GM19239 (cell line): ENCODE measurements at places on chromosomes 3 and 15.
A peak's percentile ranks its signal among the peaks of the same experiment; 100 is the strongest.

DNA sequence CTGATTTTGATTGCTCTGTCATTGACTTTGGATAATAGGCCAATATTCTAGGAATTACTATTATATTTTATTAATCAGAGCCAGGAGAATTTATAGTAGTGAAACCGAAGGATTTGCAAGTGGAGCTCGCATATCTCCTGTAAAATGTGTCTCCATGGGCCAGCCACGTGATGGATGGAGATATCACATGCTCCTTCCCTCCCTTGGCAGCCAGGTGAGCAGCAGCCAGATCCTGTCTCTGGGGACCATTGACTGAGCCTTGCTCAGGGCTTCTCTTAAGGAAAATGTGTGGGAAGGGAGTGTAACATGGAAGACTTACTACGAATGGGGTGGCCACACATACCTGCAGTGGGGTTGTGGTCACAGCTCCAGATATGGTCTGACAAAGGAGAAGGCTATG lies 144.7 kb upstream of the RGMA start:
- DNase-seq = no peak

DNA sequence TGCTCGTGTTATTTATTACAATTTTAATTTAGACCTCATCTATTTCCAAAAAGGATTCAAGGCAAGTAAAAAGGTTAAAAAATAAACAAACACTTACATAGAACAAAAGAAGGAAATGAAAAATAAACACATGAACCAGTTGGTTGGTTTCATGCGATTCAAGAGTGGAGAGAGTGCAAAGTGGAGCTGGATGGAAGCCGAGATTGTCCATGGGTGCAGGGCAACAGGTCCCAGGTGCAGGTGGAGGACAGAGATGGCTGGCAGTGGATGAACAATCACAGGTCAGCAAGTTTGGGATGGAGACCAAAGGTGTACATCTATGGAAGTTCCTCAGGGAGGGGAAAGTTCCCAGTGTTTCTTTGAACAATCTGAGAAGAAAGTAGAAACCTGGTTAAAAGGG lies 11.6 kb upstream of the SEMA5B start:
- DNase-seq = no peak

GRCh38 chr3:136586580-136586979 lies 165.6 kb downstream of the STAG1 start:
- DNase-seq = no peak

- DNase-seq = no peak
These were observed 3.6 kb downstream of the POU1F1 start for GRCh38 chr3:87272718-87273341.

DNA sequence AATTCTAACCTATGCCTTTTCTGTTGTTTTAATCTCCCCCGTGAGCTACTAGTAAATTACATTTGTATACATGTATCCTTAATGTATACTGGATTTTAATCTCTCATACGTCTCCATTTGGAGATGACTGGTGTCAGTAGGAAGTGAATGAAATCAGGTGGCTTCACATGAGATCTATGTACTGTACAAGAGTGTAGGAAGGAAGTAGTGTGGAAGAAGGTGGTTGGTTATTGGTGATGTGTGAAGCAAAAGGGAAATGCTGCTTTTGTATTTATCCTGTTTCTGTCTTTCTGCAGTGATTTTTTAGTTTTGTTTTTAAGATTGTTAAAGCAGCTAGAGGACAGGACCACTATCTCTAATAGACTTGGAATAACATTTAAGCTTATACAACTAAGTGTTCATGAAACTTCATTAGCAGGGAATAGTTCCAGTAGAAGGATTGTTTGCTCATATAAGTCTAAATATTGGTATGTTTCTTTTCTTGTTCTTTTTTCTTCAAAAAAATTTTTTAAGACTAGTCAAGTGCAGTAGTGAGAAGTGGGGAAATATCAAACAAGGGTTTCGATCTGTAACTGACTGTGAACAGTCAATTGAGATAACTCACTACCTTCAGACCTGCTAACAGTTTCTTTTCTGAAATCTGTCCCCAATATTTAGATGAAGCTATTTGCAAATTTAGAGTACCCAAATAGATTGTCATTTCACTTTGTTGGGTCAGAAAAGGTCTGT lies 15.3 kb downstream of the SNX1 start:
- DNase-seq = peak; percentile 25

DNA sequence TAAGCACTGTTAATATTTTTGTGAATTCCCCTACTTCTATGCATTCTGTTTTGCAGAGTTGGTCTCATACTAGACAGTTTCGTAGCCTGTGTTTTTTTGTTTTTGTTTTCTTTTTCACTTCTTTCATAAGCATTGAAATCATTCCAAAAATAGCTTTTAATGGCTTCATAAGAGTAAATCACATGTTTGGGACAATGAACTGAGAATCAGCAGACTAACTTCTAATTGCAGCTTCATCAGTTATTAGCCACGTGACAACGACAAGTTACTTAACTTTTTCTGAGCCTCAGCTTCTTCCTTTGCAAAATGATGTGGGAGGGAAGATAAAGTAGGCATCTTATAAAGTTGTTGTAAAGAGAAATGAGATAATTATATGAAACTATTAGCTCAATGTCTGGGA lies 124.8 kb downstream of the LIPC start:
- DNase-seq = no peak

DNA sequence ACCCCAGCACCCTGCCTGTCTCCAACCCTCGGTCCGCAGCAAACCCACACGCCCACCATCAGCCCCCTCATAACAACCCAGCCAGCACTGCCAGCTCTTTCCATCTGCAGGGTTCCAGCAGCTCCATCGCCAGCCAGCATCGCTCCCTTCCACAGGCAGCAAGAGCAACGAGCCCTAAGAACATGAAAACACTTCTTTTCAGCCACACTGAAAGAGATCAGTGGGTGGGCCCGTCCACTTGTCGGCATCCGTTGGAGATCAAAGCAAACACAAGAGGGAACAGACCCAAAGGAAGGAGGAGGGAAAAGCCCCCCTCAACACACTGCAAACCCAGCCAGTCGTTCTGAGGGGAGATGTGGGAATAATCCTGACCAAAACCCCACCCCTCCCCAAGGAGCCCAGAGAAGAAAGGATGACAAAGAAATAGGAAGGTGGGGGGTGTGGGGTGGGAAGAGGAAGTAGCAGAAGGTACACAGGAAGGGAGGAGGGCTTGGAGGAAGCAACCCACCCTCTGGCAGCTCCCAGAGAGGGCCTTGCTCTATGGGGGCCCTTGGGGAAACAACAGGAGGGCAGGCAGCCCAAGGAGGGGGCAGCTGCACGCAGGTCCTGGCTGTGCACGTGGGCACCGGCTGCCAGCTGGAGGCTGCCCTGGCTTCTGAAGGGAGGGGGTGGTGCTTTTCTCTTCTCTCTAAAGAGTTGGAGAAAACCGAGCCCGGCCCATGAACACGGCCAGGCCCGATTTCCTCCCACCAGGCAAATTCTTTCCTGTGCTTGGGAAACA lies 473.6 kb upstream of the PROK2 start:
- no peak for DNase-seq

DNA sequence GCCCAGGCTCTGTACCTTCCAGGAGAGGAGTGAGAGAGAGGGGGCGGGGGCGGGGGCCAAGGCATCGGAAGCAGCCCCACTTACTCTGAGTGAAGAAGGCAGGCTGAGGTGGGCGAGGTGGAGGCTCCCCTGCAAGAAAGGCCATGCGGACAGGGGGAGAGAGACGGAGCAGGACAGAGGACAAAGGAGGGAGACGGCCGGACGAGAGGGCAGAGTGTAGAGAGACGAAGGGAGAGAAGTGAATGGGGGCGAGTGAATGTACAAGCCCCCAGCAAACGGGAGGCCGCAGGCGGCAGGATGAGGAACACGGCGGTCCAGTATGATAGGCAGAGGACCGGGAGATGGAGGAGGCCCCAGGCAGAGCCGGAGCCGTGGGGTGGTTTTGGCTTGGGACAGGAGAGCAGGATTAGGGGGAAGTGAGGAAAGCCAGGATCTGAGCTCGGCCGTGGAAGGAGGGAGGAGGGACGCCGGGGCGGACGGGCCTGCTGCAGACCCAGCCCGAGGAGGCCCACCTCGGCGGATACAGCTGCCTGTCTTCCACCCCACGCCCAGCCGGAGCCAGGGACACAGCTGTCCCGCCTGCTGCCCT lies 38.8 kb downstream of the TNK2 start:
- no peak for DNase-seq

DNA sequence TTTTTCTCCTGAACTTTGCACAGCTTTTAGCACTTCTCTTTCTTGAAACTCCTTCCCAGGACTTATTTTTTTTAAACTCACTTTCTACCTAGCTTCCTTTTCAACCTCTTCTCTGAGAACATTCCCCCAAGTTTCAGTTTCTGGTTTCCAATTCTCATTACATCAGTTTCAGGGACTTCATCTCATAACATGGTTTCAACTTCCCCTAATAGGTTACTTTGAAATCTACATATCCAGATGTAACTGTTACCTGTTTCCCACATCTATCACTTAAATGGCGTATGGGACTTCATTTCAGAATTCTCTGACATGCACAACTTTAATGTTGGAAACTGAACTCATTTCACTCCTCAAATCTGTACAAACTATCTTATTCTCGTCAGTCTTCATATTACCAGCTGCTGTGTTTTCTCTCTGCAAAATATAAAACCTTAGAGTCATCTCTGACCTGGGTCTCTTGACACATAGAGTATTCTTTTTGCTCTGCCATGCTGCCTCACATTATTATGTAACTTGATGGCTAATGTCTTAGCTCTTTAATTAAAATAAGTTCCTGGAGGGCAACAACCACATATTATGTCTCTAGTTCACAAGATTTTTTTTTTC lies 58.4 kb downstream of the NME9 start:
- DNase-seq = peak; percentile 9

DNA sequence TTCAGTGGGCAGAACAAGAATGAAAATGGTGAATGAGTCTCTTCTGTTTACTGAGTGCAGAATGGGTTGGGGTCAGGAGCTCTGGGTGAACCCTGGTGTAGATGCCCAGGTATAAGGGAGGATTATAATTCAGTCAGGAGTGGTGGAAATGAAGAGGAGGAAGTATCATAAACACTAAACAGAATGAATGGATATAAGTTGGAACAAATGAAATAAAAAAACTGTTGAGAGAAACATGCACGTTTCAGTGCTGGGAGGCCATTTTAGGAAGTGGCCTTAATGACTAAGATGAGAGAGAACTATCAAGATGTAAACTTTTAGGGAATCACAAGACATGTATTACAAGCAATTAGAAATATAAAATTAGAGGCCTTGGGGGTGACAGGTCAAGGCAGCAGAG lies 32.8 kb upstream of the LEKR1 start:
- no peak for DNase-seq
